Stimulated activated CD8-positive, alpha-beta memory T cell treated with anti-CD3 and anti-CD28 coated beads, Interleukin-2, amount 100 ng/mL, for 1 hour (primary cell): ENCODE measurements at places on chromosomes 11 and 22.

- DNase-seq = no peak
These were observed 802.4 kb downstream of the TBC1D22A start for GRCh38 chr22:47564651-47565434.

DNA sequence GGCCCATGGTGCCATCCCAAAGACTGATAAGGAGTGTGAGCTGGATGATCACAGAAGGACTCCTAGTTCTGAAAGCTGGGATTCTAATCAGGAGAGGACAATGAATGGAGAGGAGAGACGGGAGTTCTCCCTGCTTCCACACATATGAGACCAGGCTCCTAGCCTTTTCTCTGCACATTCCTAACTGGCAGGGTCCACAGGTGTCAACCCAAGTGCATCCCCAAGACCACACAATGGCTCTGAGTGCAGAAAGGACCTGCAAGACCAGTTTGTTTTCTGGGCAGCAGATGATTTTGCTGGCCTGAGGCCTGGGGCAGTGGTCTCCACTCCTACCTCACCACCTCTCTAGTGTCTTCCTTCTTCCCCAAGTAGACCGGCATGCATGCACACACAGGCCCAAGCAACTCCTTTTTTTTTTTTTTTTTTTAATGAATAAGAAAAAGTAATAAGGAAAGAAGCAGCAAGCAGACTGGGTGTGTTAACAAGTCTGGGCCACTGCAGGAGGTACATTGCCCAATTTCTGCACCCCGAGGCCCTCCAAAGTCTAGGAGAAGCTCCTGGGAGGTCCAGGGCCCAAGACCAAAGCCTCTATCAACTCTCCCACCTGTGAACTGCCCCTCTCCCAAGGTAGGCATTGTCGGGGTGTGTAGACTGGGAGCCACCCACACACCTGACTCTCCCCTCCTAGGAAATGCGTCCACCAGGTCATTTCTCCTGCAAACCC is 1.2 kb upstream of the TSKU start:
- no peak for DNase-seq

- no peak for DNase-seq
These were observed 10.8 kb downstream of the GNB1L start for GRCh38 chr22:19843857-19844376.

DNA sequence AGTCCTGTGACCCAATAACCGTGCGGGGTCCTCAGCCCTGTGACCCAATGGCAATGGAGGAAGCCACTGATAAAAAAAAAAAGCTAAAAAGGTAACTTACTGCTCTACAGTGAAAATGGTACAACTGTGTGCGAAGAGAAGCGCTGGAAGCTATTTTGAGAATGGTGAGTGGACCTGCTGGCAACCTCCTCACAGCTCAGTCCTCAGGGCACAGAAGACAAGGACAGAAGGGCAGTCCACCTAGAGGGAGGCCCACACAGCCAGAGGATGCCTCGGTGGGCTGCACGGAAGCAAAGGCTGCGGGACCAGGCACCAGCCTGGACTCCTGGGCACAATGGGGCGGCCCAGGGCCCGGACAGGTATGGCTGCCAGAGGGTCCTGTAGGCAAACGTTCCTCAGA is 35.6 kb downstream of the BRD1 start:
- no peak for DNase-seq

DNA sequence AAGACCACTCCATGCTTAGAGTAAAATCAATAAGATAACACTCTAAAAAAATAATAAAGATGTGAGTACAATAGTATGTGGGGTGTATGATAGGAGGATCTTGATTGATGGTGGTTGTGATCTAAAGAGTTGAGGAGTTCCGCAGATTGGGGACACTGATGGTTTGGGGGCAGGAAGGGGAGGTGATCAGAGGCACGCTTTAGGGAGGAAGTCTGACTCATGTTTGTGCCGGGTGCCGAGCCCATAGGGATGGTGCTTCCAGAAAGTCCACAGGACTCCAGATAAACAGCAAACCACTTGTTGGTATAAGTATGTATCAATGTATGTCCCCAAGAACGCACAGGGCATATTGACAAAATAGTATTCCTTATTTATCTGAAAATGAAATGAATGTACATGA is 27.5 kb downstream of the LINC01488 start:
- DNase-seq = no peak

DNA sequence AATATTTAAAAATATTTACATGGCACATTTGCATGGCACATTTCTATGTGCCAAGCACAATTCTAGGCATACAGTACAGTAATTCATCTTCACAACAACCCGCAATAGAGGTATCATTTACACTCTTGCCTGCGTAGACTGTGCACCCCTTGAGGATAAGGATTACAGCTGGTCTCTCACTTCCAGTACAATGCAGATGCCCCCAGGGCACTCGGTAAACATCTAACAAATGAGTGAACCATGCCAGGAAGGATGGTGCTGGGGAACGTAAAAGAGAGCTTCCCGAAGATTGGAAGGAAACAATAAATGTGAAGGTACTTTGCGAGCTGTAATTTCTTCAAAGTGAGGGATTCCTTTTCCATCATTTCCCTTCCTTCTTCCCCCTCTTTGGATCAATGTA is 1.3 kb downstream of the PRPF19 start:
- DNase-seq = no peak

DNA sequence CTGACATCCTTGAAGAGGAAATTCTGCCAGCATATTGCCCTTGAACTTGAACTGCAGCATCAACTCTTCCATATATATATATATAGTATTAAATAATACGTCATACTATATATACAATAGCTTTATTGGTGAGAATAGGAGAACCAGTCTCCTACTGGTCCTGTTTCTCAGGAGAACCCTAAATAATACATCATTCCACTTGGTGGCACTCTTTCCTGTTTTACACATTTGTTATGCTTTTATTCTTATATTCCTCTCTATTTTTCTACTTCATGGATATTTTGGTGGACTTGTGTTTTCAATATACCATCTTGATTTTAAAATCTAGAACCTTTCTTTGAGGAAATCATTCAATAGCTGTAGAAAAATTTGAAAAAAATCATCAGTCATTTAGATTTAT is 193.3 kb downstream of the TRPC6 start:
- DNase-seq = no peak

GRCh38 chr11:44580701-44581100 is 15.2 kb downstream of the CD82 start:
- no peak for DNase-seq

GRCh38 chr22:24361976-24362646 is 65.3 kb upstream of the ADORA2A start:
- DNase-seq = no peak

- DNase-seq = no peak
These were observed 1.2 kb upstream of the OLFML1 start for GRCh38 chr11:7484131-7484530.

GRCh38 chr11:24514219-24514594 is 17.4 kb downstream of the LUZP2 start:
- no peak for DNase-seq

DNA sequence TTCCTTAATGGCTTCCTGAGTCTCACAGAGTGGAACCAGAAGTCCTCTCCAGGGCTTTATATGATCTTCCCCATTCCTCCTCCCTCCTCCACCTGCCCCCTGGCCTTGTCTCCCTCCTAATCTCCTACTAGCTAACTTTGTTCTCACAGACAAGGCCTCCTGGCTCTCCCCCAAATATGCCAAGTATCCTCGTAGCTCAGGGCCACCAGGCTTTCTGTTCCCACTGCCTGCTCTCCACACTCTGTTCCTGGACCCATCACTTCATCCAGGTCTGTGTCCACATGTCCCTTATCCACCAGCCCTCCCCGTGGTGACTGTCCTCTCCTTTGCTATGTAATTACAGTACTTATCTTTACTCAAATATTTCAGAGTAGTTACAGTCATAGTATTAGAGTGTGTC is 23.2 kb upstream of the LMO1 start:
- no peak for DNase-seq

DNA sequence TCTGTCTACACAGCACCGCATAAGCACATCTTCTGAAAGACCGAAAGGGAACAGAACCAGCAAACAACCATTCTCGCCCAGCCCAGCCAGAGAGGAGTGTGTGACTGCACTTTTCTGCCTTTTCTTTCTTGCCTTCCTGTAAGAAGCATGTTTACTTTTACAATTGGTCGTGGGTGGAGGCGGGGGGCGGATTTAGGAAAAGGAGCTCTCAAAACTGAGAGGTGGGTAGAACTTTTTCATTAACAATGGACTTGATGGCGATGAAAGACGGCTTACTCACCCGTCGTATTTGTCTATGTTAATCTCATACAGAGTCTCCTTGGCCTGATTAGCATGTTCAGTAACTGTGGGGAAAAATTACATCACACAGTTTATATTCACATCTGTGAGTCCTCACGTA is 27.2 kb downstream of the CERK start:
- no peak for DNase-seq

GRCh38 chr22:40107244-40107643 is 70.5 kb upstream of the TNRC6B start:
- DNase-seq = no peak

DNA sequence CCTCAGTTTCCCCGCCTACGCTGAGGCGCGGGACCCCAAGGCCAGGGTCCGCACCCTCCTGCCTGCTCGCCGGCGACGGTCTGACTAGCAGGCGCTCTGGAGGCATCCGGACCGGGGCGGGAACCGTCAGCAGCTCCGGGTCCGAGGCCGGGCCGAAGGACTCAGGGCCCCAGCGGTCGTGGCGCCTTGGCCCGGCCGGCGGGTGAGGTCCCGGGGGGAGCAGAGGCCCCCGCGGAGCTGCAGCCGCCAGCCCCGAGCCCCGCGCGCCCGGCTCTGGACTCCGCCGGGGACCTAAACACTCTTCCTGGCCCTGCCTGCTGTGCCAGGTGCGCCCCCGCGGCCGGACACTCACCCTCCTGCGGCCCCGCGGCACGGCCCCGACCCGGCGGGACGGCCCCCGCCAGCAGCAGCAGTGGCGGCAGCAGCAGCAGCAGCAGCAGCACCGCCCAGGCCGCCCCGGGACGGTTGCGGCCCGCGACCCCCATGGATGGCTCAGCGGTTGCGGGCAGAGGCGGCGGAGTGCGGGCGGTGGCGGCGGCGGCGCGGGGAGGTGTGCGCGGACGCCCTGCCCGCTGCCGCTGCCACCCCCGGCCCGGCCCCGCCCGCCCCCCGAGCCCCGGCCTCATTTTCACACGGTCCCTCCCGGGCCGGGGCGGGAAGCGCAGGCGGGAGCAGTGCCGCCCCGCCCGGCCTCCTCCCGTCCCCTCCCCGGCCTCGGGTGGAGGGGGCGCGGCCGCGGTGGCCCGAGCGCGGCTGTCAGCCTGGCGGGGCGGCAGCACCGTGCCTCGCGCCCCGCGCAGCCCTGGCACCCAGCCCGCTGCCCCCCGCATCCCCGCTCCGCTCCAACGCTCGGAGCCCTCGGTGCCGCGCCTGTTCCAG is at the start of gene SCUBE2:
TSS of gene SCUBE2 (minus strand) at position 556 of the 879 bp plus-strand sequence. CDS start at position 485, 71 bp downstream.
- DNase-seq = no peak

- DNase-seq = no peak
These were observed 973.2 kb upstream of the RAG2 start for GRCh38 chr11:37571246-37571645.

- no peak for DNase-seq
These were observed 516 bp upstream of the SERPINH1 start for GRCh38 chr11:75561426-75562047.

- DNase-seq = no peak
These were observed 11.3 kb downstream of the IL17RA start for GRCh38 chr22:17096071-17096470.

DNA sequence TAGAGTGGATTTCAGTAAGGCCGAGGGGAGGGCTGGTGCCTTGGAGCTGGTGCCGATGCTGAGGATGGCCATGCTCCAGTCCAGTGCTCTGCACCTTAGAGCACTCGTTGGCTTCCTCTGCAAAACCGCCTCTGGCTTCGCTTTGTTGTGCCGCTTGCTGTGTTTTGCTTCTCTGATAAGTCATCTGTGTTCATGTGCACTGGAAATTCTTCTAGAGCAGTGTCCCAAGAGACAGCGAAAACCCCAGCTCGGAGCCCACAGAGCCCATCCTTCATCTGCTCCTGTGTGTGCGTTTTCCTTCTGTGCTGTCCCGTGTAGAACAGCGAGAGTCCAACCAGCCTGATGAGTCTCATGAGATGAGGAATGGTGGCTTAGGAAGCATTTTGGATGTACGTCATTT is 12.1 kb downstream of the FAM118A start:
- DNase-seq = no peak

DNA sequence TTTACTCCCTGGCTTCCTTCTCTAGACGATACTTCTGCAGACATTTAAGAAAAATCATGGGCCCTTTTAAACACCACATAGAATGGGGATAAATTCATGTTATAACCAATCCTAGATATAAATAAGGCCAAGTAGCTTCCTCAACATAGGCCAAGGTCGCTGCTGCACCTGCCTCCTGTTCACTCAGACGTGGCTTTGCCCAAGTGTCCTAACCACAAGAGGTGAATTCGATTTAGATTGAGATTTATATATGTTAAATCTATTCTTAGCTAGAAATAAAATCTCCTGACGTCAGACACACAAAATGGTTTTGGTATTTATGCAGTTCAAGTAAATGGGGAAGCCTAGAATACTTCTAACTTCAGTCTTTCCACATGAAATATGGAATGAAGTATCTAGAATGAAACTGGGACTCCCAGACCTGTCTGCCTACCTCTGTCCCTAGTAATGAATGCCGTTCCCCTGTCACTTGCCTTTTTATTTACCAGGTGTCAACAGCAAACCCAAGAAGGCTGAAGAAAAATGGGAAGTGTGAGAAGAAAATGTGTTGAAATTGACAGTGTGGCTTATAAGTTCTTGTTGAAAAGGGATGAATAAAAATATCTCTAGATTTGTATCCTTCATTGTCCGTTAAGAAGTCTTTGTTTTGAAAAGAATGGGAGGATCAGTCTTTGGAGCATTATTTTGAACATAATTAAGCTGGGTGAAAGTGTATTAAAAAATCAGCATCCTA is 131.8 kb downstream of the HIPK3 start:
- DNase-seq = no peak

DNA sequence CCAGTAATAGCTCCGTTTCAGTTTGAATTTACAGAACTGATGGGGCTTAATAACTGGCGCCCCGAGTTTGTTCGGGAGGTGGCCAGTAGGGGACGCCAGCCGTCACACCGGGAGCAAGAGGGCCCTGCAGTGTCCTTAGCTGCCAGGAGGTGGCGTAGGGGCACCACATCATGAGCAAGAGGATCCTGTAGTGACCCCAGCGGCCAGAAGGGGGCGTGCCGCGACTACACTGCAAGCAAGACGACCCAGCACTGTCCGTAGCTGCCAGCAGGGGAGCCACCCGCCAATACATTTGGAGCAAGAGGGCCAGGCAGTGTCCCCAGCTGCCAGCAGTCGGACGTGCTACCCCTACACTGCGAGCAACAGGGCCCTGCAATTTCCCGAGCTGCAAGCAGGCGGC is 663.7 kb upstream of the B3GAT1 start:
- no peak for DNase-seq

GRCh38 chr11:47917599-47918369 is 62.6 kb upstream of the PTPRJ start:
- DNase-seq = no peak

GRCh38 chr11:59769828-59770227 is 14.7 kb downstream of the STX3 start:
- DNase-seq = no peak

- no peak for DNase-seq
These were observed 26.9 kb upstream of the ANO5 start for GRCh38 chr11:22165759-22166513.

- DNase-seq = no peak
These were observed 475.2 kb downstream of the JRKL start for GRCh38 chr11:96865020-96865419.

GRCh38 chr11:13965337-13965736 is 2.8 kb downstream of the SPON1 start:
- no peak for DNase-seq
